ENCODE measurements at places on chromosomes 16 and 17.

DNA sequence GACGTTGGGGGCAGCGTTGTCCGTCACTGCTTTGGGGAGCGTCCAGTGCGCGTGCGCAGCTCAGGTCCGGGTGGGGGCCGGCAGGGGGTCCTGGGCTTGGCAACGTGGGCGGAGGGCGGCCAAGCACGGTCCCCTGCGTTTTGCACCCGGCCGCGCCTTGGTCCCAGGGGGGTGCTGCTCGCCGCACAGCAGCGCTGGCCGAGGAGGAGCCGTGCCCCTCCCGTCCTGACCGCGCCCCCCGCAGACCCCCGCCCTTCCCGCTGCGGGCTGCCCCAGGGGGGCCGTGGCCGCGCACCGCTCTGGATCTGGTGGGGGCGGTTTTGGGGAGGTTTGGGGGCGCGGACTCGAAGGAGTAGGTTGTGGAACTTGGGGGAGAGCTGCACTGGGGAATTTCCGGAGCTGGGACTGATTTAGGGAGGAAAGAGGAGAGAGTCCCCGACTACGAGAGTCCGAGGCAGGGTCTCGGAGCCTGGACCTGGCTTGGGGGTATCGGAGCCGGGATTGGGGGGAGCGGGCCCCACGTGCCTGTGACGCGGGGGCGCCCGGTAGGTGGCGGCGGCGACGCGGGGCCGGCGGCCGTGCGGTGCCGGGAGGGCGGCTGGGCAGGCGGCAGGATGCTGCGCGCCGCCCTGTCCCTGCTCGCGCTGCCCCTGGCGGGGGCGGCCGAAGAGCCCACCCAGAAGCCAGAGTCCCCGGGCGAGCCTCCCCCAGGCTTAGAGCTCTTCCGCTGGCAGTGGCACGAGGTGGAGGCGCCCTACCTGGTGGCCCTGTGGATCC lies at the start of gene SLC9A5:
TSS of gene SLC9A5 (plus strand) at position 579 of the 777 bp plus-strand sequence. CDS start at position 615, 36 bp downstream.
- no peak for DNase-seq

GRCh38 chr17:45787044-45787443 lies 2.9 kb downstream of the CRHR1 start:
- no peak for DNase-seq

DNA sequence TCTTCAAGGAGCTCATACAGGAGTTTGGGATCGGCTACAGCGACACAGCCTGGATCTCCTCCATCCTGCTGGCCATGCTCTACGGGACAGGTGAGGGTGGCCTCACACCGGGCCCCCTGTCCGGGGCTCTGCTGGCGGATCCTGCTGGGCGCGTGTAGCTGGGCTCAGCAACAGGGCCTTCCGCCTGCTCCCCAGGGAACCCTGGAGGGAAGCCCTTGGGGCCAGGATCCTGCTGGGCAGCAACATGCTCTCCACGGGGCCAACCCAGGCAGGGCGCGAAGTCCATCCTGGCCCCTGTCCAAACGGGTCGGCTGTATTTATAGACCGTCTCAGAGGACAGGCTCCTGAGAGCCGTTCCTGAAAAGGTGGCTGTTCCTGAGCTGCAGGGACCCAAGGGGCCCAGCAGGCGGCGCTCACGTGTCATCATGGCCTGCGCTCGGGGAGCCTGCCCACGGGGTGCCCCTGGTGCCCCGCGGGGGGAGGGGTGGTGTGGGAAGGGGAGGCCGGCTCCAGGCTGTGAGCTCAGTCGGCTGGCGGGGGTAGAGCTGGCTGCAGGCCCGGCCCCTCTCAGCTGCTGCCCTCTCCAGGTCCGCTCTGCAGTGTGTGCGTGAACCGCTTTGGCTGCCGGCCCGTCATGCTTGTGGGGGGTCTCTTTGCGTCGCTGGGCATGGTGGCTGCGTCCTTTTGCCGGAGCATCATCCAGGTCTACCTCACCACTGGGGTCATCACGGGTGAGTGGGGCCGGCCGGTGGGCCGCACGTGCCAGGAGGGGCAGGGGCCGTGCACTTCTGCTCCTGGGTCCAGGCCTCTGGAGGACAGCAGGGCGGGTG lies 7.5 kb downstream of the SLC16A3 start:
- DNase-seq = no peak

DNA sequence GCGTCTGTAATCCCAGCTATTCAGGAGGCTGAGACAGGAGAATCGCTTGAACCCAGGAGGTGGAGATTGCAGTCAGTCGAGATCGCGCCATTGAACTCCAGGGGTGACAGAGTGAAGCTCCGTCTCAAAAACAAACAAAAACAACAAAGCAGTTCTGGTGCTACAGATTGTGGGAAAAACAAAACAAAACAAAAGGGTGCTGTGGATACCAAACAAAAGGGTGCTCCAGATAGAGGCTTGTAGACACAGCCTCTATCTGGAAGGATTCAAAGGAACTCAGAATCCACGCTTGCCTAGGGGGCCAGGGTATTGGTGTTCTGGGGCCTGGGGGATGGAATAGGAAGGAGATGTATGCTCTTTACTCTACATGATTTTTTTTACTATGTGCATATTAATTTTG lies 2.5 kb downstream of the MYLK3 start:
- no peak for DNase-seq

DNA sequence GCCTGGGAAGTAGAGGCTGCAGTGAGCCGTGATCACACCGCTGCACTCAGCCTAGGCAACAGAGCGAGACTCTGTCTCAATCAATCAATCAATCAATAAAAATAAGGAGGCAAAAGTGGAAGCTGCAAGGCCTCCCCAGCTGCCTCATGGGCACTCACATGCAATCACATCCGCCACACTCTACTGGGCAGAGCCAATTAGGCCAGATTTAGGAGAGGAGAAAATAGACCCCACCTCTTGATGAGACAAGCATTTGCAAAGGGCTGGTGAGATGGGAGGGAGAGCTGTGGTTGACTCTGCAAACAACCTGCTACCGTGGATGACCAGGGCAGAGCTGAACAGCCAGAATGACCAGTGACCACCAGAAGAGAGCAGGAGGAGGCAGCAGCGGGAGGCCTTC lies 14.7 kb upstream of the GSG1L start:
- DNase-seq = no peak

- no peak for DNase-seq
These were observed 224.9 kb upstream of the FOXF1 start for GRCh38 chr16:86285421-86285820.

GRCh38 chr17:34761646-34762045 lies 182.3 kb downstream of the TMEM132E start:
- no peak for DNase-seq

GRCh38 chr17:56087199-56087598 lies 66.1 kb upstream of the ANKFN1 start:
- DNase-seq = no peak

- no peak for DNase-seq
These were observed 999.5 kb upstream of the EEF2KMT start for GRCh38 chr16:6096931-6097670.

GRCh38 chr16:89563639-89564392 lies 3.3 kb downstream of the RPL13 start:
- DNase-seq = no peak

GRCh38 chr17:70345061-70345460 lies 175.7 kb downstream of the KCNJ2 start:
- DNase-seq = no peak

- no peak for DNase-seq
These were observed 172.7 kb upstream of the CCL2 start for GRCh38 chr17:34082404-34082803.

DNA sequence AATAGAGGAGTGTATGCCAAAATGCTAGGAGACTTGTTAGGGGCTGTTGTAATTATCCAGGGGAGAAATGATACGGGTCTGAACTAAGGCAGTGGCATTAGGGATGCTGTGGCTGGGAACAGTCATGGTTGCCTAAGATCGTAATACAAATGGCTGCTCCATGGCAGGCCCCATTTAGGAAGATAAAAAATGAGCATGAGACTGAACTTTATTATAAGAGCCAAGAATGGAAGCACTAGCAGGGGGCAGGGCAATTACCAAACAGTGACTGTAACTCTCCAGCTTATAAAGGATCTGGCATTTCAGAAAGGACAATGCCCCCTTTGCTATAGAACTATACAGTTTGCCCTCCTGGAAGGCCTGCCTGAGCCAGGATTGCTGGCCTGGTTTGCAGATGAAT lies 503.3 kb upstream of the CDH5 start:
- no peak for DNase-seq

DNA sequence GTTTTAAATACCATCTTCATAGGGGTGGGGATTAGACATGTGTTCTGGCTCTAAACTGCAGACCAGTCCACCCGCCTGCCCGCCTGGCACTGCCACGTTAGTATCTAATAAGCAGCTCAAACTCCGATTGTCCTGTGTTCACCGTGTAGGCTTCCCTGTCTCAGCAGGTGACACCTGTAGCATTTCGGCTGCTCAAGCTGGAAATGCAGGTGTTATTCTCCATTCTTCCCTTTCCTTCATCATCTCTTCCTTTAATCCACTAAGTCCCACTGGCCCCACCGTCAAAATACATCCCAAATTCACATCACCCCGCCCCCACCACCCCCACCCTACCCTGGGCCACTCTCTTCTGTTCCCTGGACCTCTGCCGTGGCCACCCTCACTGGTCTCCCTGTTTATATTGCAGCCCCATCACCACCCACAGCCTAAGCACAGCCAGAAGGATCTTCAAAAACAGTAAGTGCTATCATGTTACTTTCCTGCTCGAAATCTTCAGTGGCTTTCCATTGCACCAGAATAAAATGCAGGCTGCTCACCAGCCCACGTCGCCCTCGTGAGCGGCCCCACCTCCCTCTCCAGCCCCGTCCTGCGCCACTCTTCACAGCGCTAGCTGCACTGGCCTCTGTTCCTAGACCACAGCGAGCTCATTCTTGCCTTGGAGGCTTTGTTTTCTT lies 65.1 kb downstream of the RTN4RL1 start:
- no peak for DNase-seq

DNA sequence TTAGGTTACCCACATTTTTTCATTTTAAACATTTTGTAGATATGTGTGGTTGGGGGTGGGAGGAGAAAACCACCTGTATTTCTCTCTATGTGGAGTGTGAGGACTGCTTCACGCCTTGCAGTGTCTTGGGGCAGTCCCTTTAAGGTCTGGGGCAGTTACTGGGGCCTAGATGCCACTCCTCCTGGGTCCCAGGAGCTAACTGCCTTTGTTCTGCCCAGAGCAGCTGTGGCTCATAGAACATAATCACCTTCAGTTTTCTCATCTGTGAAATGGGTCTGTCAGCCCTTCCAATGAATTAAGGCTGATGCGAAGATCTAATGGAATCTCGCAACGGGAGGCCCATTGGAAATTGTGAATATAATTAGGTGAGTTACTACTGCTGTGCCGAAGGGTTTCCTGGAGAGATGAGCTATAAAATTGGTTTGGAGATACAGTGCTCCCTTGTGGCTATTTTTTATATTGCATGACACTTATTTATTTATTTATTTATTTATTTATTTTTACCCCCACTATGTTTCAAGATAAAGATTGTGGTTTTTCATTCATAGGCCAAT lies 22.9 kb downstream of the DHRS7C start:
- DNase-seq = no peak

DNA sequence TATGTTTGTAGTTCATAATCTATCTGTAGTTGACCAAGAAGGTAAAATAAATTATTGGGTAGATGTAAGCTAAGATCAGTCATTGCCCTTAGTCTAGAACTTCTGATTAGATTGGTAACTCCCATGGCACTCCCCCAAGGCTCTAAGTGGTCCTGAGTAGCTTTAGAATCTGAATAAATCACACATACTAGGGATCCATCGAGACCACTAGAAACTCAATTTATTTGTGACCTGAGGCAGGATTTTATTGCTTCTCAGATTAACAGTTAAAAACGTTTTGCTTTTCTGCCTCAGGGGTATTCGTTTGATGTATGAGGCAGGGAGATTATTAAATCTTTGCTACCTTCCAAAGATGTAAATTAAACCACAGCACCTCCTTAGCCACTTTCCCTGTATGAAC lies 24.9 kb downstream of the CMTR2 start:
- DNase-seq = no peak

GRCh38 chr16:89687092-89687940 lies 827 bp downstream of the CDK10 start:
- DNase-seq = no peak

DNA sequence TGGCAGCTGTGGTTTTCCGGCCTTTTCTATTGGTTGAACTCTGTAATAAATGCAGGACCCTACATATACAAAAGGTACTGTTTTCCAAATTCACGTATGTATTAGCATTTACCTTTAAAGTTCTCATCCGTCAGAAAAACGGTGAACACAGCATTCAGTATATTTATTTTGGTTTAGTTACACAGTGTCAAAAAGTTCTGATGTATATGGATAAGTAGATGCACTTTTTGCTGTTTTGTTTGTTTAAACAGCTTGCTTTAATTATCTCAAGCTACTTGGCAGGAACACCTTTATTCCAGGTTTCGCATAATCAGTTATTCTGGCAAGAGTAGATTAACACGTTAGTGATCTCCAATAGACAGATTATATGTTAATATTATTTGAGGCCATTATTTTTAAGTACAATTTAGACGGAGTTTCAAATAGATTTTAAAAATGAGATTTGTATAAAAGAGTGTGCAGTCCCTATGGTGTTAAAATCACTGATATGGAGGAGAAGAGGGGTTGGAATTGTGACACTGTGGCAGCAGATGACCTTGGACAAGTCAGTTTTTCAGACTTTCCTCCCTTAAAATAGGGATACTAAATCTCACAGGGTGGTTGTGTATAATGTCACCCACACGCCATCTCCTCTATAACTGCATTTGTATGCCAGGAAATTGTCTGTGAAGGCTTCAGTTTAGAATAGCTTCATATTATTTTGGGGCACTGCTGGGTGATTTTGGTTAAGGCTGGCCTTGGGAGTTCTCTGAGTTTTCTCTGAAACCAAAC lies 2.1 kb downstream of the HERPUD1 start:
- DNase-seq = no peak

DNA sequence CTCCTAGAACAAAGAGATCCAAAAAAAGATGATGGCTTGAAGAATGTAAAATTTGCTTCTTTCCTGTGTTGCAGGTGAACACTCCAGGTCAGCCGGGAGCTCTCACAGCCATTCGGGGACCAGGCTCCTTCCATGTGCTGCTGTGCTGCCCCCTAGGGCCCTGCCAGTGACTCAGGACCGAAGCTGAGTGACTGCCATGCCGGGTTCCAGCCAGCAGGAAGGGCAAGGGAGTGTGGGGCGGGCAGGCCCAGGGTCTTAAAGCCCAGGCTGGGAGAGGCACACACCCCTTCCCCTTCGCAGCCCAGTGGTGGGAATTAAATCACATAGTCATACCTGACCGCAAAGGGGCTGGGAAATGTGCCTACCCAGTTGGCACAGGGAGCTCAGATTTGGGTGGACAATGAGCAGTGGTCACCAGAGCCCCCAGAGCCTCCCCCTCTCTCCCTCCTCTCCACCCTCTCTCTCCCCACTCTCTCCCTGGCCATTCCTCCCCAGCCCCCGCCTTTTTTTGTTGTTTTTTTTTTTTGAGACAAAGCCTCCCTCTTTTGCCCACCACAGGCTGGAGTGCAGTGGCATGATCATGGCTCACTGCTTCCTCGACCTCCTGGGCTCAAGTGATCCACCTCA lies 11.5 kb downstream of the EPOP start:
- no peak for DNase-seq

GRCh38 chr16:46620266-46621005 lies 743 bp downstream of the SHCBP1 start:
- DNase-seq = no peak

GRCh38 chr16:49580751-49581303 lies 207.2 kb downstream of the C16orf78 start:
- no peak for DNase-seq

- no peak for DNase-seq
These were observed 7.2 kb downstream of the GRIN2C start for GRCh38 chr17:74852237-74853047.

Data from smooth muscle cell of the brain vasculature (primary cell).